ENCODE measurements at places on chromosomes 7 and 10.

DNA sequence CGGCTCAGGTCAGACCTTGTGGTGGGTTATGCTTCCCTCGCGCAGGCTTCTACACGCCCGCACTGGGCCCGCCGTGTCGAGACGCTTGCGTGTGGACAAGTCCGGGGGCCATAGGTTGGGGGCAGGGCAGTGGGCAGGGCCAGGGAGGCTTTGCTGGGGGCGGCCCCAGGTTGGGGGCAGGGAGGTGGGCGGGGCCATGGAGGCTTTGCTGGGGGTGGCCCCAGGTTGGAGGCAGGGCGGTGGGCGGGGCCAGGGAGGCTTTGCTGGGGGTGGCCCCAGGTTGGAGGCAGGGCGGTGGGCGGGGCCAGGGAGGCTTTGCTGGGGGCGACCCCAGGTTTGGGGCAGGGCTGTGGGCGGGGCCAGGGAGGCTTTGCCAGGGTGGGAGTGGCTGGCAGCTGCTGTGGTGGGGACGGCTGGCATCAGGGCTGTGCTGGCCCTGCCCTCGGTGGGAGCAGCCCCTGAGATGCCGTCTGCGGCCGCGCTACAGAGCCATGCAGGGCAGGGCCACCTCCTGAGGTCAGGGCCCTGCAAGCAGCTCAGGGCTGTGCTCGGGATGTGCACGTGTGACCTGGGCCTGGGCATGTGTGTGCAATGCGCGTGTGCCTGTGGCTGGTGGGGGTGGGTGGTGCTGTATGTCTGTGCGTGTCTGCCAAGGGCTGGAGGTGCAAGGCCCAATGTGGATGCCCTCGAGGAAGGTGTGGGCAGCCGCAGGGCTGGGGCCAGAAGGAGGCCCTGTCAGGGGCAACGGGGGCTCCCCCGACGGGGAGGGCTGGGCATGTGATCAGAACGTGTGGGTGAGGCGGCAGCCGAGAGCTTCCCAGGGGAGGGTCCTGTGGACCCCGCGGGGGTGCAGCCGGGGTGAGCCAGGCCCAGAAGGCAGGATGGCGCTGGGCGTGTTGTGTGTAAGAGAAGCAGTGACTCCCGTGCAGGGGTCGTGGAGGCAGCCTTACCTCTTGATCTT, 72.5 kb upstream of the NKX6-2 start:
- no peak for DNase-seq

GRCh38 chr10:132946-133898, 2.0 kb upstream of the ZMYND11 start:
- DNase-seq = no peak

GRCh38 chr10:5155951-5156350, 29.0 kb downstream of the AKR1C8 start:
- DNase-seq = no peak

DNA sequence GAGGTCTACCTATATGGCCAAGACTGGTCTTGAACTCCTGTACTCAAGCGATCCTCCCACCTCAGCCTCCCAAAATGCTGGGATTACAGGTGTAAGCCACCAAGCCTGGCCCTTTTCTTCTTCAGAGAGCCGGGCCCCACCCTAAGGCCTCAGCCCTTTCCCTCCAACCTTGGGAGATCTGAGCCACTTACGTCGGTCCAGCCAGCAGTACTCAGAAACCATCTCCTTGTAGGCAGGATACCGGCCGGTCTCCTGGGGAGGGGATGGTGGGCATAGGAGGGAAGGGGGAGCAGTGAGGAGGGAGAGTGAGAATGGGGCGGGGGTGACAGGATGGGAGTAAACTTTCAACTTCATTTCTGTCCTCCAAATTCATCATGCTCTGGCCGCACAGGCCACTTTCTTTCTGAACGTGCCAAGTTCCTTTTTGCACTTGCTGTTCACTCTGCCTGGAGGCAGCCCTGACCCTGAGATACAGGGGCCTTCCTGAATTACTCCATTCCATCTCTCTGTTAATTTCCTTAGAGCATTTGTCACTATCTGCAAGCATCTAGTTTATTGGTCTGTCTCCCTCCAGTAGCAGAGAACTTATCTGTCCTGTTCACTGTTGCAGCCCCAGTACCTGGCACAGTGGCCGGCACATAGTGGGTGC, 10.4 kb downstream of the PDZD7 start:
- no peak for DNase-seq

- peak; percentile 83 for DNase-seq
These were observed 159.8 kb downstream of the PIP4K2A start for GRCh38 chr10:22554461-22555182.

- no peak for DNase-seq
These were observed 81.4 kb downstream of the FAM185A start for GRCh38 chr7:102830197-102830596.

DNA sequence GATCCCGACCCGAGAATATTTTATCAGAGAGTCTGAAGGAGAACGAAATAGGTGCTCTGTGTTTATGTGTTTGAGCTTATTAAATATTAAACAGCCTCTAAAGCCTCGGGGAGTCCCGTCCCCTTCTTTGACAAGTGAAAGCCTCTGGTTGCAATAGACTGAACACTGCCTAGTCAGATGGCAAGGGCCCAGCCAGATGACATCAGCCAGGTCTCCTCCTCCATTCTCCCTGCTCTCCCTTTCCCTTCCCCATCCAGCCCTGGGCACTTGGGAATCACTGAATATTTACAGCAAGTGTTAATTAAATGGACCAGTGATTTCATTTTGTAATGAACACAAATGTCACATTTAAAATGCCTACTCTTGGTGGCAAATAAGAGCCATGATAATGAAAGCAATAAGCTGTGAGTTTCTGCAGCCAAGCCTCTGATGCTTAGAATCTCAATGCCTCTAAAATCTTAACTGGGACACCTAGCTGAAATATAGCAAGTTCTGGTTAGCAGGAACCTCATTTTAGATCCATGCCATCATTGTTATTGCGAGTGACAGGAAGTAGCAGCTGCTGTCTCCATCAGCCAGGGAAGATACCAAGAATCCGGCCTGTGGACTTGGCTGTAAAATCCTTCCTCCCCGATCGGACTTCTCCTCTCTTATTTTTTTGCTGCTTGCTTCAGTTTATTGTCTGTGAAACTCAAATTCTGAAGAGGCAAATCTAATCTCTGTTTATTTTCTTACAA, 202.1 kb downstream of the PRPF18 start:
- no peak for DNase-seq

GRCh38 chr7:133389727-133390126, 136.8 kb downstream of the EXOC4 start:
- DNase-seq = no peak

GRCh38 chr10:126013489-126014281, 117.3 kb downstream of the FANK1 start:
- DNase-seq = no peak

- no peak for DNase-seq
These were observed 127.9 kb downstream of the NRF1 start for GRCh38 chr7:129739427-129739826.

GRCh38 chr10:75037171-75038153, 74.0 kb upstream of the SAMD8 start:
- DNase-seq = no peak

DNA sequence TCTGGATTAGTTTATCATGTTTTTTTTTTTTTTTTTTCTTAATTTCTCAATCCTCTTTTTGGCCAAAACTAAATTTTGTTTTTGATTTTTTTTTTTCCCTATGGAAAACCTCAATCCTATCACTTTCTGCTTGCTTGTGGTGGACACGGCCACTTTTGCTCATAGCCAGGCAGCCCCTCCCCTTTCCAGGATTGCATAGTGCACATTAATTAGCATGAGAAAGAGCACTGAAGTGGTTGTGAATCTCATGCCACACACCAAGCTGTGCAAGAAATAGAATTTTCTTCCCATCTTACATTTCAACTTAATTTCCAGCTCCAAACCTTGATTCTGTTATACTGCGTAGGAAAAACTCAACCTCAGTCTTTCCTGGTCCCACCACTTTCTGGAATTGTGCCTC, 34.6 kb downstream of the MGAM2 start:
- DNase-seq = no peak

GRCh38 chr10:58360412-58361004, 24.7 kb upstream of the TFAM start:
- DNase-seq = no peak

- DNase-seq = peak; percentile 54
These were observed 245.9 kb downstream of the KCNMA1 start for GRCh38 chr10:77391605-77392235.

GRCh38 chr7:159128767-159129166, 15.9 kb downstream of the VIPR2 start:
- no peak for DNase-seq

- no peak for DNase-seq
These were observed 268.7 kb downstream of the WDR37 start for GRCh38 chr10:1324903-1325302.

DNA sequence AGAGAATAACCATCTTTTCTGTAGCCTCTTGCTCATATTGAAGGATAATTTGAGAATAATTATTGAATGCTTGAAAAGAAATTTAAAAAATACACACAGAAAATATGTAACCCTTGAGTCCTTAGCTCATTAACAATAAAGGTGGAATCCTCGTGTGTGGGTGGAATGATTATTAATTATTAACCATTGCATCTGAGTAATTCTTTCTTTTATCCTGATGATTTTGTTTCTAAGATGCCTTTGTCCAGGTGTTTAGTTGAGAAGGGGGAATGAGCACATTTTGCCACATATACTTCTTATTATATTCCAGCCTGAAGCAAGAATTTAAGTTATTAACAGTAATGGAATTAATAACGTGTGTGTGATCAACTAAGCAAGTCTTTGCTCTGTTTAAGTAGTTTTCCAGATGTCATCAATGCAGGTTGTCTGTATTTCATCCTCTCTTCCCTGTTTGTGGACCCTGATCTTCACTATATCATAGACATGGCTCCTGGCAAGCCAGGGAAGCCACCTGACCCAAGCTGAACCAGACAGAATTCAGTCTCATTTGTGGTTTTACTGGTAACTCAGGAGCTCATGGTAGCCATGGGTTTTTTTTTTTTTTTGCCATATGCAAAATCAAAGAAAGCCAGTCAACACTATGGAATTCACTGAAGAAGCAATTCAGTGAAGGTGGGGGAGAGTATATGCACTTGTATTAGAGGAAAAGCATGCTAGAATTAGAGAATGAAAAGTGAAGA, 144.3 kb downstream of the KIF20B start:
- no peak for DNase-seq

GRCh38 chr10:109877546-109877945, 45.8 kb downstream of the XPNPEP1 start:
- DNase-seq = no peak

DNA sequence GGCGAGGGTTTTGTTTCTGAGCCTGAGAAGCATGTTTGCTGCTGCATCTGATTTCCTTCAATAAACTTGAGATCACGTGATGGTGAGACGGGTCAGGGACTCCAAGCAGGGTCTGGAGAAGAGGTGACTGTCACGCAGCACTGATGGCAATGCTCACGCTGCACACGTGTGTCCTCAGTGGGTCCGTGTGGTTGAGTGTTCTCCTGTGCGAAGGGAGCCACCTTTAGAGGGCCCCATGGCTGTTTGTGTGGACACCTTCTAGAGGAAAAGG, 100.4 kb downstream of the WDR37 start:
- DNase-seq = no peak

GRCh38 chr10:18567343-18567856, 84.0 kb downstream of the NSUN6 start:
- no peak for DNase-seq

GRCh38 chr7:96708872-96709271, 774 bp downstream of the SEM1 start:
- DNase-seq = no peak

GRCh38 chr10:7274293-7274692, 136.5 kb downstream of the SFMBT2 start:
- no peak for DNase-seq

- no peak for DNase-seq
These were observed 31.7 kb upstream of the ANKRD2 start for GRCh38 chr10:97540669-97541500.

DNA sequence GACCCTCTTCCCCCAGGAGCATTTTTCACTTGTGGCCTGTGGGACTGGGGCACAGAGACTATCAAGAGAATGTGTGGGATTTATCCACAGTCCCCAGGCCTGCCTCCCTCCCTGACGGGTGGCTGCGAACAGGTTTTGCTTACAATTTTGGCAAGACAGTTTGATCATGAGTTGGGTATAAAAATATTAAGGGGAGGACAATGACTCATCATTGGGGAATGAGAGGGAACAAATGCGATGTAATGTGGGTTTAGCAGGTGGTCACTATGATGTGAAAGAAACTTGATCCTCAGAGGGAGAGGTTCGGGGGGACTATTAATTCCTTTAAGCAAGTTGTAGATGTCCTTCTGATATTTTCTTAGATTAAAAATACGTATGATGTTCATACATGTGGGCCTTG, 52.2 kb downstream of the EMX2 start:
- DNase-seq = no peak

DNA sequence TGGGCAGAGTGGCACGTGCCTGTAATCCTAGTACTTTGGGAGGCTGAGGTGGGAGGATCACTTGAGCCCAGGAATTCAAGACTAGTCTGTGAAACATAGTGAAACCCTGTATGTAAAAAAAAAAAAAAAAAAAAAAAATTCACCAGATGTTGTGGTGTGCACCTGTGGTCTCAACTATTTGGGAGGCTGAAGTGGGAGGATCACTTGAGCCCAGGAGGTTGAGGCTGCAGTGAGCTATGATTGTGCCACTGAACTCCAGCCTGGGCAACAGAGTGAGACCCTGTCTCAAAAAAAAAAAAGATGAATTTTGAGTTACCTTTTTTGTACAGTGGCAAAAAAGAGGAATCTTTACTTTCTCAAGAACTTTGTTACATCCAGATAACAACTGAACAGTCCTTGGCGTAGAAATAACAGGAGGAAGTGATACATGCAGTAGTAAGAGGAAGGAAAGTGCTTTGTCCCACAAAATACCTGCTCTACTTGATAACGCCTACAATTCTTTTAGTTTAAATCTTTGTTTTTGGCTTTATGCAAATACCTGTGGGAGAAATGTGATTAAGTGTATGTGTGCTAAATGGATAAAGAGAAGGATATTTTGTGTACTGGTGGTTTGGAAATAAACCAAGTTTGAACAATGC, 29.3 kb downstream of the SPAG6 start:
- DNase-seq = no peak

DNA sequence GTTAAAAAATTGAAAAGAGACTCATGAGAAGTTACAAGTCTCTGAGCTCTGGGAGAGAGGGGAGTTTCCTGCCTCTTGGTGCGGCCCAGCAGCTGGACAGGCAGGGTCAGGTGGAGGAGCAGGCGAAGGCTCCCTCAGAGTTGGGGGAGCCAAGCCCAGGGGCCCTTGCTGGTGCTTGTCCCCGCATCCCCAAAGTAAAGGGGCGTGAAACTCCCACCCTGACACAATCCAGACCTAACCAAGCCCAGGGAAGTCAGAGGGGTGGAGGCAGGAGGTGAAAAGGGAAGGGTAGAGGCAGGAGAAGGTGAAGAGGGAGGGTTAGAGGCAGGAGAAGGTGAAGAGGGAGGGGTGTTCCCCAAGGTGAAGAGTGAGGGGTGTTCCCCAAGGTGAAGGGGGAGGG, 322.8 kb downstream of the GLRX3 start:
- DNase-seq = no peak

DNA sequence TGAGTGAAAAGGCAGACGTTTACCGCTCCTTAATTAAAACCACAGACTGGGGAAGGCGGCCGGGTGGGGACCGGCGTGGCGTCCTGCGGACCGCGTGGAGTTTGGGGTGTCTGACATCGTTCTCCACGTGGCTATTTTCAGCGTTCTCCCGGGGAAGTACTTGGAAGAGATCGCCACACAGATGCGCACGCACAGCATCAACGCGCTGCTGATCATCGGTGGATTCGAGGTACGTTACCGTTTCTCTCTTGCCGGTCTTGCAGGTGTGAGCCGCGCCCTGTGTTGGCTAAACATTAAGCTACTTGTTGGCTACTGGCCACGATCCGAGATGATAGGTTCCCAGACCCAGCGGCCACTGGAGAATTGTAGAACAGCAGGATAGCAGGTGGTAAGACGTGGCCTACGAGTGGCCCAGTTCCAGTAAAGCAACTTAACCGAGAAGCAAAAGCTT, 51.3 kb downstream of the PFKP start:
- no peak for DNase-seq

Measured in right kidney (tissue), 9 donors.